K562 (cell line): ENCODE measurements at places on chromosomes 11 and 22. TPM values are rescaled to one million over a fixed set of nuclear protein-coding genes. Genes with fewer than 3 reads are reported as not detected.

GRCh38 chr11:957212-957920, 31.7 kb downstream of the AP2A2 start:
- no peak overlapping the region for H3K4me3 ChIP-seq
- H3K27ac ChIP-seq = no peak overlapping the region
- H3K36me3 ChIP-seq = peaks cover 14% of the 10 kb centered on the region; the same call in 2 of the 3 replicates
- no peak for DNase-seq

GRCh38 chr22:48836673-48837340, 990.9 kb downstream of the BRD1 start:
- no peaks in the 10 kb centered on the region for H3K4me1 ChIP-seq
- no peak overlapping the region for H3K4me3 ChIP-seq
- H3K27ac ChIP-seq = no peak overlapping the region
- DNase-seq = no peak

DNA sequence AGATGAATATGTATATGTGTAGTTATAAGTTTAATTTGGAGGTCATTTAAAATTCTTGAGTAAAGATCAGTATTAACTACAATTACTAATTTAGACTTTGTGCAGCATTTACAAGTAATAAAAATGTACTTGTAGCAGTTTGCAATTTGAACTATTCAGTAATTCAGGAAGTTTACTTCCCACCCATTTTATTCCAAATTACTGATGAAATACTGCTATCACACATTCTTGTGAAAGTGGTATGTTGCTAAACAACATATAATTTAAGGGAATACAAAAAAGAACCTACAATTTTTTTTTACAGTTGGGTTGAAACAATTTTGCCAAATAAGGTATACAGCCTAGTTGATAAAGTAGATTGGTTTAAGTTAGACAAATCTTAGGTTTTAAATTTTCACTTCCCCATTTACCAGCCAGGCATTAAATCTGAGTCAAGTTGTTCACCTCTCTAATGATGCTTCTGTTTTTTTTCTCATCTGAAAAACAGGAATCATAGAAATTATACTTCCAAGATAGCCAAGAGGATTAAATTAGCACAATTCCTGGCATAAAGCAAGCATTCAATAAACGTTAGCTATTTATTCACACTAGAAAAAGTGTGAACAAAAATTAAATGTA, 45.3 kb downstream of the ZBTB44 start:
- H3K4me1 ChIP-seq = no peaks in the 10 kb centered on the region
- H3K27me3 ChIP-seq = no peaks in the 10 kb centered on the region
- peaks cover 8% of the 10 kb centered on the region; the same call in 1 of the 3 replicates for H3K36me3 ChIP-seq
- no peak overlapping the region for H3K4me3 ChIP-seq
- DNase-seq = no peak

DNA sequence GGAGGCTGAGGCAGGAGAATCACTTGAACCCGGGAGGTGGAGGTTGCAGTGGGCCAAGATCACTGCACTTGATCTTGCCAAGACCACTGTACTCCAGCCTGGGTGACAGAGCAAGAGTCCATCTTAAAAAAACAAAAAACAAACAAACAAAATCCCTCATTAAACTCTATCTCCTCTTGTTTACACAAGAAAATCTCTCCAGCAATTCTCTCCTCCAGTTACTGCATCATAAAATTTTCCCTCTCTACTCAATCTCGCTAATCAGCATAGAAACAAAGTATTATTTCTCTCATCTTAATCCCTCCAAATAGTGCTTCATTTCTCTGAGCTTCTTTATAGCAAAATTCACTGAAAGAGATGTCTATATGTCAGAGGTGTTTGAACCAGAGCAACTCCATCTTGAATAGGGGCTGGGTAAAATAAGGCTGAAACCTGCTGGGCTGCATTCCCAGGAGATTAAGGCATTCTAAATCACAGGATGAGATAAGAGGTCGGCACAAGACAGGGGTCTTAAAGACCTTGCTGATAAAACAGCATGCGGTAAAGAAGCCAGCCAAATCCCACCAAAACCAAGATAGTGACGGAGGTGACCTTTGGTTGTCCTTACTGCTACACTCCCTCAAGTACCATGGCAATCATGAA, 19.8 kb downstream of the MTMR2 start:
- H3K4me1 ChIP-seq = no peaks in the 10 kb centered on the region
- no peak overlapping the region for H3K27ac ChIP-seq
- no peaks in the 10 kb centered on the region for H3K36me3 ChIP-seq

DNA sequence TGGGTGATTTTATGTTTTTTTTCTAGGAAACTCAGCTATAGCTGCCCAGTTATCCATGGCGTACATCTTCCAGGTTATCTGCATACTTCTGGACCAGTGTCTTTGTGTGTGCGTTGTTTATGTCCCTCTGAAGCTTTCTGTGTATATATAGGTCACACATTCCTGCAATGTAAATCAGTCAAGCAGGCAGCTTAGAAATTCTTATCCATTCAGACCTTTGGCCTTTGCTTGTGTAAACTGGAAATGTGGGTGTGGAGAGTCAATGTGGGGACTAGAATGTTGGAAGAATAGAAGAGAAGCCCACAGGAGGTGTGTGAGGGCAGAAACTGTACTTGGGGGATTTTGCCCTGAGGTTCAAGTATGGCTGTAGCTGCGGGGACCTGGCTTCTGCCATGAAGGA, 51.7 kb downstream of the BARX2 start:
- H3K4me1 ChIP-seq = no peaks in the 10 kb centered on the region
- no peak overlapping the region for H3K27ac ChIP-seq
- H3K4me3 ChIP-seq = no peak overlapping the region
- DNase-seq = no peak
- no peaks in the 10 kb centered on the region for H3K36me3 ChIP-seq

- no peak for DNase-seq
- H3K27me3 ChIP-seq = no peaks in the 10 kb centered on the region
- H3K4me1 ChIP-seq = no peaks in the 10 kb centered on the region
- H3K36me3 ChIP-seq = no peaks in the 10 kb centered on the region
- no peak overlapping the region for H3K4me3 ChIP-seq
These were observed 387.6 kb upstream of the DDI1 start for GRCh38 chr11:103648670-103649400.

DNA sequence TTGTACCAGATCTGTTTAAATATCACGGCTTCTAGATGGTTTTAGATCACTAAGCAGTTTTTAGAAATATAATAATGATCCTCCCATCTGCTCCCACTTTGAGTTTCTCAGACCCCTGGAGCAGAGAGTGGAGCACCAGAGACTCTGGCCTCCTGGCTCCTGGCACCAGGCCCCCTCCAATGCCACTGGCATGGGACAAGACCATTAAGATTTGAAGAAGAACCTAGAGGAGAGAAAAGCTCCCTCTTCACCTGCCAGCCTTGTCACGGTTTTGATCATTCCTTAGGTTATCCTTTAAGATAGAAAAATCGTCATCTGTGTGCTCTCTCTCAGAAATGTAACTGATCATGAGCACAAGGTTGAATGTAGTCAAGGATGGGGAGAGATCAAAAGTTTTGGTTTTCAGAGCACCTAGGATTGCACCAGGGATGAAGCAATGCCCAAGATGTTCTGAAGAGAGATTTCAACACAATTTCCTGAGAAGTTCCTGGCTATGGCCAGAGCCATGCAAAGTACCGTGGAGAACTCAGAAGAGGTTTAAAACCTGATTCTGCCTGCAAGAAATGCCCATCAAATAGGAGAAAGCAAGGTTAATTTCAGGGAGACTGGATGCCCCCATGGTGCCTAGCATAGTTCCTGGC, 22.2 kb downstream of the IL10RA start:
- peaks cover 73% of the 10 kb centered on the region for H3K4me1 ChIP-seq
- no peaks in the 10 kb centered on the region for H3K27me3 ChIP-seq
- H3K4me3 ChIP-seq = no peak overlapping the region
- no peak overlapping the region for H3K27ac ChIP-seq

Gene TSSK2
- not detected in 2 replicates for total RNA-seq

Gene MAJIN
- 0.24 TPM in 1 of 2 replicates, not detected in the other for total RNA-seq

Gene C11orf91
- total RNA-seq = not detected in 2 replicates
